Activated T-helper 1 cell treated with Interleukin-2 at 50 U/mL for 16 hours (primary cell): ENCODE measurements at places on chromosomes 7 and 10.

- no peak for DNase-seq
Measured at GRCh38 chr7:127595737-127596136, 2.2 kb downstream of the FSCN3 start.

- no peak for DNase-seq
Measured at GRCh38 chr7:25770670-25771069, 381.3 kb upstream of the NFE2L3 start.

DNA sequence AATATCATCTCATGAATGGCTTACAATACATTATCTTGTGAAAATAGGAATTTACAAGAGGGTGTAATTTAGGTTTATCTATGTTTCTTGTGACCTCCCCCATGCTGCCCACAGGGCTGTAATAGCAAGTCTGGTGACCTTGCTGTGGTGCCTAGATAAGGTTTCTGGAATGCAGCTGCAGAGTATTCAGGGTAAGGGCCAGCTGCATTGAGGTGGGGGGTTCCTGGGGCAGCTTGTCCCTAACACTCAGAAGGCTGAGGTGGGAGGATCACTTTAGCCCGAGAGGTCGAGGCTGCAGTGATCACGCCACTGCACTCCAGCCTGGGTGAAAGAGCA, 5.3 kb upstream of the DHTKD1 start:
- DNase-seq: no peak

GRCh38 chr7:113087071-113087998, 708 bp upstream of the GPR85 start:
- DNase-seq: no peak
